ENCODE measurements at places on chromosomes 7 and 10.

GRCh38 chr10:22148961-22149360, 68.9 kb downstream of the EBLN1 start:
- DNase-seq: no peak

- no peak for DNase-seq
These were observed 129.4 kb downstream of the KAT6B start for GRCh38 chr10:74955796-74956195.

DNA sequence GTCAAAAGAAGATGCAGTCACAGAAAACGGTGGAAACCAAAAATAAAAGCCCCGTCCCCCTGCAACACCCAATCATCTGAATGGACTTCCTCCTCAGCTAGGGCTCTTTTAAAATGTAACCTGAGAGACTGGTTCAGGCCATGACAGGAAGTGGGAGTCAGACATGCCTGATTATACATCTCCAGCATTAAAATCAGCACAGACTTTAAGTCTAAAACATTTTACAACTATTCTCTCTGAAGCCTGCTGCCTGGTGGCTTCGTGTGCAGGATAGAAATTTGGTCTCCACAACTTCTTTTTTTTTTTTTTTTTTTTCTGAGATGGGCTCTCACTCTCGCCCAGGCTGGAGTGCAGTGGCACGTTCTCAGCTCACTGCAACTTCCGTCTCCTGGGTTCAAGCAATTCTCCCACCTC, 30.3 kb downstream of the HACD1 start:
- DNase-seq: no peak

DNA sequence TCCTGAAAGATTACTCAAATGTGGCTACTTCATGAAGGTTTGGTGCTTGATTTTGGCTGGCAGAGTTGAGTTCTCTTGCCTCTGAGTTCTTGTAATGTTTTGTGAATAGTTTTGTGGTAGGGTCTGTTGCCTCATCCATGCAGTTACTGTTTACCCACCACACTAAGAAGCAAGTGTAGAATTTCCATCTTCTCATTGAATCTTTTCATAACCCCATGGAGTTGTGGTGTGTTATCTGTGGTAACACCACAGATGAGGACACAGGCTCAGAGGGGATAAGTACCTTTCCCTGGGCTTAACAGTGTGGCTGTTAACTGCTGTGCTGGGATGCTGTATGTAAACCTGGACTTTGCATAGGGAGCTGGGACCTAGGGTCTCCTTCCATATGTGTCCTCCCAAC, 186.3 kb downstream of the CAMK1D start:
- DNase-seq: no peak

- DNase-seq: no peak
These were observed 10.2 kb downstream of the ATP6V0E2 start for GRCh38 chr7:149884016-149884415.

Measured in AML-193 (cell line).